ENCODE measurements at places on chromosomes 12 and 14.

DNA sequence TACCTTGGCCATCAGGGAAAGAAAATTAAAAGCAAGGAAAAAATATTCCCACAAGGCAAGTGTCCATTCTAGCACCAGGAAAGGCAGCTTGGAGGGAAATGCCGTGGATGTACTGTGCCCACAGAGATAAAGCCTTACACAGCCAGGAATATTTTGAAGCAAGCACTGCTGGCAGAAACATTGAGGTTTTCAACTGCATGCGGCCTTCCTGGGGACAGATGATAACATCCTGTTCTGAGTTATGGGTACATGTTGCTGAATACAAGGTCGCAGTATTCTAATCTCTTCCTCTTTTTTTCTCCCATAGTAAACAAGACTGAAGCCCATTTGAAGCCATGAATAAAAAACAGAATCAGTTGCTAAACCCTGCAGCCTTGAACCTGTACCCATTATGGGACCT is 197.1 kb downstream of the BTG1 start:
- DNase-seq, result no peak

GRCh38 chr12:113094738-113095137 is 38.2 kb downstream of the DTX1 start:
- no peak for DNase-seq

- no peak for DNase-seq
Measured at GRCh38 chr12:113838896-113839295, 127.2 kb downstream of the RBM19 start.

GRCh38 chr14:24296341-24297157 is 3.0 kb downstream of the DHRS1 start:
- DNase-seq, result peak; percentile 40

DNA sequence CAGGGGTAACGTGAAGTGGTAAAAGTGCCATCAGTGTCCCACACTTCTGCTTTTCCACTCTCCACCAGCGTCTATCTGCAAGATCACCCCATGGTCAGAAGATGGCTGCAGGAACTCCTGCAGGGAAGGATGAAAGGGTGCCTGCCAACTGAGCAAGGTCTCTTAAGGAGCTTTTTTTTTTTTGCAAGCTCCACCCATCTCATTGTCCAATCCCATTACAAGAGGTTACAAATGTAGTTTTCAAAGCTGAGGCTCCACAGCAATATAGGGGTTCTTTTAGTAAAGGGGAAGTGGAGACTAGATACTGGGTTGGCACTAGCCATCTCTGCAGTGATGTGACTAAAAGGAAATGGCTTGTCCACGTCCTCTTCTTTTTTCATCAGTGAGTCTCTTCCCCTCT is 5.9 kb upstream of the BHLHE41 start:
- no peak for DNase-seq

DNA sequence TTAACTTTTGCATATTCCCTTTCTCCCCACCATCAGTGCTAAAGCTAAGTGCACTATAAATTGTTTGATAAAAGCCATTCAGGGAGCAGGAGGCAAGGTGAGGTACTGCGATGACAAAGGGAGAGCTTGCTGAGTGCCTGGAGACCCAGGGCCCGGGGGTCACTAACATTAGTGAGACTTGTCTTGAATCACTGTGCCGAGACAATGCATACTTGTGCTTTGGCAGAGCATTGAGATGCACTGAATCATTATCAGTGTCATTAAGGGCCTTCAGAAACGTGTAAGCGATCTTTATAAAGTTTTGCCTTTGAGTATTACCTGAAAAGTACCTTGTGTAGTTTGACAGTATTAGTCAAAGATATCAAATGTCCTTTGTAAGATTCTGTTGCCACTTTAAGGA is 447.5 kb downstream of the PCNX1 start:
- DNase-seq, result peak; percentile 8

GRCh38 chr12:54356228-54356627 is 8.1 kb downstream of the GPR84 start:
- DNase-seq, result no peak

GRCh38 chr14:69505338-69506240 is 21.1 kb downstream of the PLEKHD1 start:
- DNase-seq, result no peak

DNA sequence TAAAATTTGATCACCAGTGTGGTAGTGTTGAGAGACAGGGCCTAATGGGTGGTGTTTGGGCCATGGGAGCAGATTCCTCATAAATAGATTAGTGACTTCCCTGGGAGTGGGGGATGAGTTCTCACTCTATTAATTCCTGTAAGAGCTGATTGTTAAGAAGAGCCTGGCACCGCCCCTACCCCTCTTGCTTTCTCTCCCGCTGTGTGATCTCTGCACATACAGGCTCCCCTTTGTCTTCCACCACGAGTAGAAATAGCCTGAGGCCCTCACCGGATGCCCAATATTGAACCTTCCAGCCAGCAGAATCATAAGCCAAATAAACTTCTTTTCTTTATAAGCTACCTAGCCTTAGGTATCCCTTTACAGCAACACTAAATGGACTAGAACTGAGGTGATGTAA is 31.9 kb upstream of the CAND1 start:
- DNase-seq, result no peak

- no peak for DNase-seq
Measured at GRCh38 chr12:8127138-8127537, 3.7 kb downstream of the CLEC4A start.

DNA sequence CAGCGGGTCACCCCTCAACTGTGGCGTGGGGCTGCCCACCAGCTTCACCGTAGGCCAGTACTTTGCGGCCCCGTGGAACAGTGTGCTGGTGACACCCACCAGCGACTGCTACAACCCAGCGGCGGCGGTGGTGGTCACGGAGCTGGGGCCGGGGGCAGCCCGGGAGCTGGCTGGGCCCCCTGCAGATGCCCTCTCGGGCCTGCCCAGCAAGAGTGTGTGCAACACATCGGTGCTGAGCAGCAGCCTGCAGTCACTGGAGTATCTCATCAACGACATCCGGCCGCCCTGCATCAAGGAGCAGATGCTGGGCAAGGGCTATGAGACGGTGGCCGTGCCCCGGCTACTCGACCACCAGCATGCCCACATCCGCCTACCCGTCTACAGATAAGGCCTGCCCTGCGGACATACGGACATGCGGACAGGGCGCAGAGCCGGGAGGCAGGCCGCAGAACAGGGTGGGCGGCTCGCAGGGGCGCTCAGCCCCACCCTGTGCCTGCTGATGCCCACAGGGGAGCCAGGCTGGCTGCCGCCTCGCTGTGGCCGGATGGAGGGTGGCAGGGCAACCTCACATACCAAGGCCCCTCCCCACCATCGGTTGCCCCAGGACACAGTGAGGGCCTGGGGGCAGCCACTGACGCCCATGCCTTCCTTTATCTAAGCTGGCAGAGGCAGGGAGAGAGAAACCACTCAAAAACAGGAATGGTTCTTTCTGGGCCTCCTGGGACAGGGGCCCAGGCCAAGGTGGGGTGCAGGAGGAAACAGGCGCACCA is 55.5 kb downstream of the FAM222A start:
- DNase-seq, result no peak

DNA sequence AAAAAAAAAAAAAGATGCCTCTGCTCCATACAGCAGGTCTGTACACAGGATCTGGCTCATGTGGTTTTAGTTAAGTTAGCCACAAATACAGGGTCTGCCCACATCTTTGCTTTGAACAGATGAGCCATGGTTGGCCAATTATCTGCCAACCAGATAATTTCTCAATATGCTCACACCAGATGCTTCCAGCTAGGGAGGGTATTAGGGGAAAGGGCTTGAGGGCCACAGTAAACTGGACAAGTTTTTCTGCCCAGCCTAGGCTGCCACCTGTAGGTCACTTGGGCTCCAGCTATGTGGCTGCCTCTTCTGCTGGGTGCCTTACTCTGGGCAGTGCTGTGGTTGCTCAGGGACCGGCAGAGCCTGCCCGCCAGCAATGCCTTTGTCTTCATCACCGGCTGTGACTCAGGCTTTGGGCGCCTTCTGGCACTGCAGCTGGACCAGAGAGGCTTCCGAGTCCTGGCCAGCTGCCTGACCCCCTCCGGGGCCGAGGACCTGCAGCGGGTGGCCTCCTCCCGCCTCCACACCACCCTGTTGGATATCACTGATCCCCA is 776 bp downstream of the RDH5 start:
- DNase-seq, result no peak

- no peak for DNase-seq
Measured at GRCh38 chr12:58804749-58805148, 115.6 kb downstream of the LRIG3 start.

DNA sequence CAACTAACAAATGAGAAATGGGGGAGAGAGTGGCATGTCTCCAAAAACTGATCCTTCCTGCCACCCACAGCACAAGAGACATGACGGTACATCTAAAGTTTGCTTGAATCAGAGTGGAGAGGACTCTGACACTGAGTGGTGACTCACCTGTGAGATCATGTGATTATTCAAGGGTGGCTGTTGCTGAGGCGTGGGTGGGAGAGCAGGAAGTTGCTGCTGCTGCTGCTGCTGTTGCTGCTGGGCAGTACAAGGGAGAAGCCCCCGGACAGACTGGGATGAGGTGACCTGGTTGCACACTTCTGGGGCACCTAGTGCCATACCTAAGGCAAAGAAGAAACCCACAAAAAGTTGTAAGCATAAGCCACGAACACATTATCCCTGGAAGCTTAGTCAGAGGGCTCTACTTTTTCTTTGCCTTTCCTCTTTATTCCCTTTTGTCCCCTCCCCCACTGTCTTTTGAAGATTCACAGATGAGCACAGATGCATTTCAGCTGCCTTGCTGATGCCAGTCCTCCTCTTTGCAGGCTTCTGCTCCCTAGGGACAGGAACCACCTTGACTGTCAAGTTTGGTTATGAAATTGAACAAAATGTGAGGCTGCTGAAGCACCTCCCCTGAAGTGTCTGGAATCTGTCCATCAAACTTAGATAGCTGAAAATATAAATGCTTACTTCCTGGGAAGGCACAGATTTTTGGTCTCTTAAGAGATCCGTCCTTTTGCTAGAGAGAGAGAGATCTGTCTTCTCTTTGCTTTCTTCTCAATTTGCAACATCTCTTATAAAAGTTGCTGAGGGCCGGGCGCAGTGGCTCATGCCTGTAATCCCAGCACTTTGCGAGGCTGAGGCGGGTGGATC is 29.4 kb upstream of the STAC3 start:
- no peak for DNase-seq

- no peak for DNase-seq
Measured at GRCh38 chr14:87816416-87816815, 176.6 kb downstream of the GALC start.

- DNase-seq, result no peak
Measured at GRCh38 chr12:118430516-118430915, 54.2 kb downstream of the SUDS3 start.

DNA sequence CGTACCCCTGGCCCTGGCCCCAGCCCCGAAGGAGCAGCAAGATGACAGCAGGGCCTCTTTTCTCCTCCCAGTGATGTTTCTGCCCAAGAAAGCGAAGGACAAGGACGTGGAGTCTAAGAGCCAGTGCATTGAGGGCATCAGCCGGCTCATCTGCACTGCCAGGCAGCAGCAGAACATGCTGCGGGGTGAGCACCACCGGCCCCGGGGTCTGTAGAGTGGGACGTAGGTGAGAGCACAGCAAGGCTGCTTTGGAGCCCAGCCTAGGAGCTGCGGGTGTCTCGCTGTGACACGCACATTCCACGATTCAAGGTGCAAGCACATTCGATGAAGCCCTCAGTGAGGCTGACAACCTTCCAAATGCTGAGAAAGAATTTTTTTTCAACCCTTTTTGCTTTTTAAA is 5.2 kb upstream of the TEX22 start:
- no peak for DNase-seq

DNA sequence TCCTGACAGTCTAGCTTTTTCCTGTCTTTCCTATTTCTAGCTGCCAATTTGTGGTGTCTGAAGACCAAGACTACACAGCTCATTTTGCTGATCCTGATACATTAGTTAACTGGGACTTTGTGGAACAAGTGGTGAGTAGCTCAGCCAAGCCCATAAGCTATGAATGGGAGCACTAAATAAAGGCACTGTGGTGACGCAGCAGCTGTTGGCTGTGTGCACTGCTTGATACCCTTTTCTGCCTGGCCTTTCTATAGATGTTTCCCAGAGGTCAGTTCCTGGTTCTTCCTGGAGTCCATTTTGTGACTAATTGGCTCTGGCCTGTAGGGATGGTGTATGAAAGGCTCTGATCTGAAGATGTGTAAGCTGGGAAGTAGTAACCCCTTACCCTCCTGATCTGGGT is 20.5 kb downstream of the RNF10 start:
- DNase-seq, result no peak

DNA sequence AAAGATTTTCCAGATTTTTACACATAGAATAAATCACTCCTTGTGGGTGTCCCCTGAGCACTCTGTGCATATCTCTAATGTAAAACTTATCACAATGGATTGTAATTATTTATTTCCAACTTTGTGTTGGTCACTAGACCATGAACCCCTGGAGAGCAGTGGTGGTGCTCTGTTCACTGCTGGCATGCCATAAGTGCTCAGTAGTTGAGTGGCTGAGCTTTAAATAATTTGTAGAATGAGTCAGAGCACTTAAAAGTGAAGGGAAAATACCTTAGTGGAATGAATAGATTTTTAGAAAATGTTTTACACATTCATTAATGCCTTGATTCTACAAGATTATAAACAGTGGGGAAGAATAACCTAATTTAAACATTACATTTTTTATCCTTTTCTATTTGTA is 6.3 kb downstream of the MGAT4C start:
- no peak for DNase-seq

DNA sequence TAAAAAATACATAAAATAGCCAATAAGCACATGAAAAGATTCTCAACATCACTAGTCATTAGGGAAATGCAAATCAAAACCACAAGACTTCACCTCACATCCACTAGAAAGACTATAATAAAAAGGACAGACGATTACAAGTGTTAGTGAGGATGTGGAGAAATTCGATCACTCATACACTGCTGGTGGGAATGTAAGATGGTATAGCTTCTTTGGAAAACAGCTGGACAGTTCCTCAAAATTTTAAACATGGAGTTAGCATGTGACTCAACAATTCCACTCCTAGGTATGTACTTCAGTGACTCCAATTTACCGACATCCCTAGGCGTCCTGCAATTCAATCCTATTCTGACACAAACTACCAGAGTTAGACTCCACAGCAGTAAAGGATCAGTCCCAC is 13.7 kb downstream of the TRIM9 start:
- no peak for DNase-seq

- DNase-seq, result no peak
Measured at GRCh38 chr12:131074221-131075083, 120.7 kb downstream of the ADGRD1 start.

- DNase-seq, result no peak
Measured at GRCh38 chr14:101687756-101688546, 73.6 kb upstream of the PPP2R5C start.

DNA sequence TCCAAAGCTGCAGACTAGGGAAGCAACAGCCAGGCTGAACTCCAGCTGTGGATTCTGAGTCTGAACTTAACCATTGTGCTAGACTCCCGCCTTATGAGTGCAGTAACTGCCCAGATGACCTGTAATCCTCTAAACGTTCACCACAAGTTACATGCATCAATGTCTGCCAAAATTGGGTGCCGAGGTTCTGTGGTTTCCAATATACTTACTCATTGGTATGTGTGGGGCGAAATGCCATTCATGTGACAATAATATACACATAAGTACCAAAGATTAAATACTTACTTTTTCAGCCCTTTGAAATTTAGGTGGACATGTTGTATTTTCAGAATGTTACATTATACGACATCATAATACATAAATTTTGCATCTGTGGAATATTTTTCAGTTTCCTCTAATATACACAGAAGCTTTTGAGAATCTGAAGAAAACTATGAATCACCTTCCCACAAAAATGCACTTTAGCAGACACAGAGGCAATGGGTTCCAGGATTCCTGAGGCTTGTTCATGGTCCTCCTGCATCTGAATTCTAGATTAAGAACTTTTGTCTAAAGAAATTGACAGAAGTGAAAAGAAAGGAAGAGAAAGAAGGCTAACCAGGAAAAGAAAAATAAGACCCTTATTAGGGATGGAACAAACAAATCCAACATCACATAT is 31.7 kb downstream of the GRIP1 start:
- no peak for DNase-seq

Data from neuronal stem cell (in vitro differentiated cells).